Esophagus muscularis mucosa (tissue), 4 donors: ENCODE measurements at places on chromosomes 16 and 17. TPM values are rescaled to one million over a fixed set of nuclear protein-coding genes. Genes with fewer than 3 reads are reported as not detected.

NUPR1 gene
- total RNA-seq: 66.1 TPM

DNA sequence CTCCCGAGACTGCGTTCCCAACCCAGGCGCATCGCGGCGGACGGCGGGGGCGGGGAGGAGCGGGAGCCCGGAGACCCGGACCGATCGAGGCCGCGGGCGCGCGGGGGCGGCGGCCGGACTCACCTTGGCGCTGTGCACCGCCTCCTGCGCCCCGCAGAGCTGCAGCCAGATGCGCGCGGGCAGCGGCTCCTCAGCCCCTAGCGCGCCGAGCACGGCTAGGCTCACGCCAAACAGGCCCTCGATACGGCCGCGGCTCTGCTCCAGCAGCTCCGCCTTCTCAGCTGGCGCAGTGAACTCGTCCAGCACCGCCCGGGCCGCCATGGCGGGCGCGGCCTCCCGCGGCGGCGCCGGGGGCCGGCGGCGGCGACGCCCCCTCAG is 339 bp downstream of the N4BP1 start:
- no peak for DNase-seq

PPY gene
- total RNA-seq: not detected

- no peak for DNase-seq
Measured at GRCh38 chr16:86772671-86773353, 194.5 kb downstream of the FOXL1 start.

- no peak for DNase-seq
Measured at GRCh38 chr17:38540514-38541045, 65.2 kb downstream of the SRCIN1 start.

DNA sequence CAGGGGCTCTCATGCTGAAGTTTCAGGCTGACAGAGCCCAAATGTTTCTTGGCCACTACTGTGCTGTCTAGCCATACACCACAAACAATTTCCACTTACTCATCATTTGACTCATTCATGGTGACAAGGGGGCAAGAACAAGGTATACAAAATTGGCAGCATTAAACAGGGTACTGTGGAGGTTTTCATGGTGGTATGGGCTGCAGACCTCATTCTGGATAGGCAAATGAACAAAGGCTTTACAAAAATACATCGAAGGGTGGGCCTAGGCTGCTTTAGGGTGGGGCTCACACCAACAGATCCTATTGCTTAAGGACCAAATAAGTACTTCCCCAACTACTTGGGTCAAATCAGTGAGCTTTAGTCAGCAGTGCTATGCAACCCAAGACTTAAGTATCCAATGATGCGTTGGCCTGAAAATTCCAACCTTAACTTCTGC is 53.0 kb downstream of the N4BP1 start:
- no peak for DNase-seq

DNA sequence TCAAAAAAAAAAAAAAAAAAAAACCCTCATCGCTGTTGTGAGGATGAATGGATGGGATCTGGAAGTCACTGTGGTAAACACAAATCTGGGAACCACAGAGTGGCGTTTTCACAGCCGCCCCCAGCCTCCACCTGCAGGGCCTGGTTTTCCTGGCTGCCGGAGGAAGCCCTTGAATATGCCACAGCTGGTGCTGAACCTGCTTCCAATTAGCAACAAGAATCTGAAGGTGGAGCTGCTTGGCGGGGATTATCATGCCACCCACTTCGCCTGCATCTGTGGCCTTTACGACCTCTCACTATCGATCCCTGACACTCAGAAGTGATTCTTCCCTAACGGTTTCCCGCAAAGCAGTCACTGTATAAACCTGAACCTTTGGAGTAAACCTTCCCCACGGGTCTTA is 16.1 kb downstream of the MRM3 start:
- no peak for DNase-seq

DNA sequence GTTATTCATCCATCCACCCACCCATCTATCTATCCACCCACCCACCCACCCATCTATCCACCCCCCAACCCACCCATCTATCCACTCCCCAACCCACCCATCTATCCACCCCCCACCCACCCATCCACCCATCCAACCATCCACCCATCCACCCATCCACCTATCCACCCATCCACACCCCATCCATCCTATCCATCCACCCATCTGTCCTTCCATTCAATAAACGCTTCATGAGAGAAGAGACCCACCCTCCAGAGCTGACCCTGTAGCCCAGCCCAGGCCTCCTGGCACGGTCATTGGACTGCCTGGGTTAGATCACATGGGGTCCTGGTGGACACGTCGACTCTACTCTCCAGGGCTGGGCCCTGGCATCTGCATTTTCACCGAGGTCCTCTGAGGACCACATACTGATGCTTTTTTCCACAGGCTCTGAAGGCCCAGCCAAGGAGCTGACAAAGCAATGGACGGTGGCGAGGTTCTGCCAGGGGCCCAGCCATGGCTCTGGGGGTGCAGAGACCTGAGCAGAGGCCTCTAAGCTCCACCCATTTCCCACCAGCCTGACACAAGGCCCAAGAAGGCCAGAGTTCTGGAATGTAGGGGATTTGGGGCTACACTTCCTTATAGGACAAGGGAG is 41.3 kb upstream of the SLC38A10 start:
- DNase-seq: no peak
